ENCODE measurements at places on chromosomes 16 and 17. TPM values are rescaled to one million over a fixed set of nuclear protein-coding genes. Genes with fewer than 3 reads are reported as not detected.

Gene PRR35
- not detected for total RNA-seq

Gene PRCD
- total RNA-seq: 11.5 TPM

Gene GAST
- total RNA-seq: not detected

Gene KCNJ2
- 1.1 TPM for total RNA-seq

Gene GPR139
- total RNA-seq: not detected

GRCh38 chr17:57899822-57900221 lies 50.0 kb upstream of the MRPS23 start:
- DNase-seq: peak; percentile 78

DNA sequence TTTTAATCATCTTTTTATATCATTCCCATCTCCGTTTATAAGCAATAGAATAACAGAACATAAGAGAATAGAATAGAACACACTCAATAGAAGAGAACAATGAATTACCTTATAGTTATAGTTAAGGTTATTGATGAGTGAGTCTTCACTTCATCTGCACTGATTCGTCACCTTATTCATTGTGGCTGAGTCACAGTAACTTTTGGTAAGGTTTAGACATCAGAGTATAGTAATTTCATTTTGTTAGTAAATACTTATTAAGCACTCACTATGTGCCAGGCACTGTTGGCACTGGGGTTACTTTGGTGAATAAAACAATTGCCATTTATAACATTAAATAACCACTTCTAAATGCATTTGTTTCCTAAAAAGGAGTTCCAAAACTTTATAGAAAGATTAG lies 22.5 kb downstream of the PHKB start:
- no peak for DNase-seq

- DNase-seq: no peak
These were observed 135.9 kb downstream of the TOX3 start for GRCh38 chr16:52411011-52411410.

DNA sequence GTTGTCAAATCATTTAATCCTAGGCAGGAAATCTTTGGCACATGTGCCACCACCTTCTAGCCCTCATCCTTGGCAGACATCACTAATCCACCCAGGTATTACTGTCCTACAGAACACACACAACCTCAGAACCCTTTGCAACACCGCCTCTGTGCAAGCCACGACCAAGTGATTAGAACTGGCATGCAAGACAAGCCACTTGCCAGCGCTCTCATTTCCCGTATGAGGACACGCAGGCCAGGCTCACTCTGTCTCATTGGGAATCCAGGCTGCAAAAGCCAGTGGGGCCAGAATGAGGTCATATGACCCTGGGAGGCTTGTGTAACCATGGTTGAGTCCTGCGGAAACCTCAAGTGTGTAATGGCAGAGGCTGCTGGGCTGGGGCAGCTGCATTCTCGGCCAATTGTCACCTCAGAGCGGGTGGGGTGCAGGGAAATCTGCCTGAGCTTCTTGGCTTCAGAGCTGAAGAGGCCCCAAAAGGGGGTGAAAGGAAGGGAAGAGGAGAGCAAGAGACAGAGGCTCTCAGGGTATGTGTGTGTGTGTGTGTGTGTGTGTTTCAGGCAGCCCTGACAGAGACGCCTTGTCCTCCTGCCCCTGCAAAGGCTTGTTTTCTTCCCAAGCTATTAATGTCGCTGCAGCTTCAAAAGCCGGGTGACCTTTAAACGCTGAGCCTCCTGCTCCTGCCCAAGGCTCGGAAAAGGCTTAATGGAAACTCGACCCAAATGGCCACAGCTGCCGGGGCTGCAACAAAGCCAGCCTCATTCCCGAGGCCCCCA lies 43.2 kb upstream of the MRPS23 start:
- peak; percentile 93 for DNase-seq

- no peak for DNase-seq
These were observed 398 bp downstream of the LGALS9 start for GRCh38 chr17:27631411-27631760.

- DNase-seq: no peak
These were observed 16.1 kb downstream of the ACE start for GRCh38 chr17:63492940-63493339.

DNA sequence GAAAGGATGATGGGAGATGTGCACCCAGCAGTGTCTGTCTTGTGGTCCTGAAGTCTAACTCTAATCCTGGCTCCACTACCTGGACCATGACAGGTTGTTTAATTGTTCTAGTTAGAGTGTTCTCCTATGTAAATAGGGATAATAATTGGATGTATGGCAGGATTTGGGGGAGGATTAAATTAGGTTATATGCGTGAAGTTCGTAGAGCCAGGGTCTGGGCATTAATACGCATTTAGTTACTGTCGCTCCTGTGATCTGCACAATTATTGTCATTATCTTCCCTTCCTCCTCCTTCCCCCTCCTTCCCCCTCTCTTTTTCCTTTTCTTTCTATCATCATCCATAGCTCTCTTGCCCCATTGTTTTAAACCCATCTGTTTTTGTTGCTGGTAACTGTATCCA lies 210.3 kb downstream of the WWOX start:
- DNase-seq: no peak

DNA sequence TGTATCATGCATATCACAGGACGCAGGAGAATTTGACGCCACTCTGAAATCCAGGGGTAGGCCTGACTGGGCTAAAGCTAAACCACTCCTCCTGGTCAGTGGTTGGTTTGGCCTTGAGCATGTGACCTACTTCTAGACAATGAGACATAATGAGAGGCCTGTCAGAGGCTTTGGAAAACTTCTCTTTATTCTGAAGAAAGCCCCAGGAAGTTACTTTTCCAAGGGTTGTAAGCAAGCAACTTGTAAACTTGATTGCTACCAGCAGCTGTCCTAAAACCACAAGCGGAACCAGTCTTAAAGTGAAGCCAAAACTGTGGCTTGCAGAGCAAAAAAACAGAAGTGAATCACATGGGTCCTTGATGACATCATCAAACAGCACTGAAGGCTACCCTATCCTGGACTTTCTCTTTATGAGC lies 138.2 kb upstream of the COX10 start:
- DNase-seq: no peak

- no peak for DNase-seq
These were observed 54.6 kb downstream of the ABCC12 start for GRCh38 chr16:48101069-48101674.

DNA sequence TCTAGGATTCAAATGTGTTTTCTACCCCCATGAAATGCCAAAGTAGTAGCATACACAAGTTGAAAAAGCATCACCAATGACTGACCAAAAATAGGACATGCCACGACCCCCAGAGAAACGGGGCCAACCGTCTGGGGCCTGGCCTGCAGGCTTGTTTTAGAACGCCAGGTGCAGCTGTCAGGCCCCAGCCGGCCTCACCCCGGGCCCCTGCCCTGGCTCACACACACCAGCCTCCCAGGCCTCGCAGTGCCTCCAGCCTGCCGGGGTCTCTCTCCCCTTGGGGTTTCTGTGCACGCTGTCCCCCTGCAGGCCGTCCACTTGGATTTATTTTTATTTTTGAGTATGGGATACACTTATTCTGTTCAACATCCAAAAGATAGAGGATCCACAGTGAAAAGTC lies 7.9 kb downstream of the KATNB1 start:
- DNase-seq: no peak

DNA sequence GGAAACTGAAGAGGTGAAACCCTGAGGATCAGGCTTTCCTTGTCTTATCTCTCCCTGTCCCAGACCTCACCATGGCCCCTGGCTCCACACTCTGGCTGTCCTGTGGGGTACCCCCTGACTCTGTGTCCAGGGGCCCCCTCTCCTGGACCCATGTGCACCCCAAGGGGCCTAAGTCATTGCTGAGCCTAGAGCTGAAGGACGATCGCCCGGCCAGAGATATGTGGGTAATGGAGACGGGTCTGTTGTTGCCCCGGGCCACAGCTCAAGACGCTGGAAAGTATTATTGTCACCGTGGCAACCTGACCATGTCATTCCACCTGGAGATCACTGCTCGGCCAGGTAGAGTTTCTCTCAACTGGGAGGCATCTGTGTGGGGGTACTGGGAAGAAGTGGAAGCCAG lies 1.4 kb downstream of the CD19 start:
- no peak for DNase-seq

GRCh38 chr16:27243725-27244362 lies 24.7 kb downstream of the NSMCE1 start:
- no peak for DNase-seq

- no peak for DNase-seq
These were observed 24.8 kb downstream of the RAD51D start for GRCh38 chr17:35094902-35095301.

DNA sequence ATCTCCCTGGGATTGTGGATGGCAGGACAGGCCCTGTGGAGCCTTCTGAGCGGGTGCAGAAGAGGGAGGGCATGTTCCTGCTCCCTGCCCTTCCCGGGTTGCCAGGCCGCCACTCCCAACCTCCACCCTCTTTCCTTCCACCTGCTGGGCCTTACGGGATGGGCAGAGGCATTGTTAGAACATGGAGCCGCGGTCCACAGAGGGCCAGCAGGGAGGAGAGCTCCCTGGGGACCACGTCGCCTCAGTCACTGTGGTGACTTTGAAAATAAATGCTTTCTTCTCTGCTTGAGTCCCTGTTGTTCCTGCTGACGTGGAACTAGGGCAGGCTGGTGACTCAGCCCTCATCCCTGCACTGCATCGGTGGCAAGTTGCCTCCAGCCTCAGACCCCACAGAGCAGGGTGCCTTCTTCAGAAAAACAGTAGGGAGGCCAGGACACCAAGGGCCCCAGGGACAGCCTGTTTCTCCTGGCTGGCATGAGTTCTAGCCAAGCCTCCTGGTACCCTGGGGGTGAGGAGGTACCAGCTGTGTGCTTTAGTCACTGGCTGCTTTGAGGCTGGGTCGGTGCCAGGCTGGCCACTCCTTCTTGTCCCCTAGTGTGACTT lies 224.9 kb downstream of the SEC14L1 start:
- DNase-seq: no peak

DNA sequence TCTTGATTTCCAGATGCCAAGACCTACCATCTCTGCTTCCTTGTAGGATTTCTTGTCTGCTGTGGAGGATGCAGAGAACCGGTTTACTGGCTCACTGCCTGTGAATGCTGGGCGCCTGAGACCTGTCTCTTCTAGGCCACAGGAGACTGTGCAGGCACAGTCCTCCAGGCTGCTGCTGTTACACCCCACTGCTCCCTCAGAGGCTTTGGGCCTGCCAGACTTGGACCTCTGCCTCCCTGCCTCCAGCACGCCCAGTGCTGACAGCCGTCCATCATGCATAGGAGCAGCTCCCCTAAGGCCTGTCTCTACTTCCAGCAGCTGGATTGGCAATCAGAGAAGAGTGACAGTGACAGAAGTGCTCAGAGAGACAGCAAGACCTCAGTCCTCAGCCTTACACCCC lies 6.1 kb downstream of the HROB start:
- no peak for DNase-seq

All from ureter (tissue), 1 donor.